ENCODE measurements at places on chromosomes 1 and 21.

GRCh38 chr1:95179205-95179986 is 54.6 kb upstream of the RWDD3 start:
- DNase-seq = no peak

GRCh38 chr1:26351590-26352337 is 2.2 kb downstream of the CRYBG2 start:
- peak; percentile 69 for DNase-seq

DNA sequence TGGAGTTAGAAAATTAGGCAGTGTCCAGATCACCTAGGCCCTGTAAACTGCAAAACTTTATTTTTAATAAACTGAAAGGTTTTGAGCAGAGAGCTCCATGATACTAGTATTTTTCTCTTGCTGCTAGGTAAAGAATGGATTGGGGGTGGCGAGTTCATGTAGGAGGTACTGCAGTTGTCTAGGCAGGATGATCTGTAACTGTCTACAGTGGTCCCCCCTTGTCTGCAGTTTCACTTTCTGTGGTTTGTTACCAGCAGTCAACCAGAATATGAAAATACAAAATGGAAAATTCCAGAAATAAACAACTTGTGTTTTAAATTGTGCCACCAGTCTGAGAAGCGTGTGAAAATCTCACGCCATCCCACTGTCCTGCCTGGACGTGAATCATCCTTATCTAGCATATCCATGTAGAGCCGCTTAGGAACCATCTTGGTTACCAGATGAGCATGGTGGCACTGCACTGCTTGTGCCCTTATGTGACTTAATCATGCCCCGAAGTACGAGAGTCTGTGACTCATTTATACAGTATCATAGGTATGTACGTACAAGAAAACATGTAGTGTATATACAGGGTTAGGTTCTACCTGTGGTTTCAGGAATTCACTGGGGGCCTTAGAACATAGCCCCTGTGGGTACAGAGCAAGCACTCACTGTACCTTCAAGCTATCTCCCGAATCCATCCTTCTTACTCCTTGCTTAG is 94.2 kb downstream of the AHCTF1 start:
- no peak for DNase-seq

DNA sequence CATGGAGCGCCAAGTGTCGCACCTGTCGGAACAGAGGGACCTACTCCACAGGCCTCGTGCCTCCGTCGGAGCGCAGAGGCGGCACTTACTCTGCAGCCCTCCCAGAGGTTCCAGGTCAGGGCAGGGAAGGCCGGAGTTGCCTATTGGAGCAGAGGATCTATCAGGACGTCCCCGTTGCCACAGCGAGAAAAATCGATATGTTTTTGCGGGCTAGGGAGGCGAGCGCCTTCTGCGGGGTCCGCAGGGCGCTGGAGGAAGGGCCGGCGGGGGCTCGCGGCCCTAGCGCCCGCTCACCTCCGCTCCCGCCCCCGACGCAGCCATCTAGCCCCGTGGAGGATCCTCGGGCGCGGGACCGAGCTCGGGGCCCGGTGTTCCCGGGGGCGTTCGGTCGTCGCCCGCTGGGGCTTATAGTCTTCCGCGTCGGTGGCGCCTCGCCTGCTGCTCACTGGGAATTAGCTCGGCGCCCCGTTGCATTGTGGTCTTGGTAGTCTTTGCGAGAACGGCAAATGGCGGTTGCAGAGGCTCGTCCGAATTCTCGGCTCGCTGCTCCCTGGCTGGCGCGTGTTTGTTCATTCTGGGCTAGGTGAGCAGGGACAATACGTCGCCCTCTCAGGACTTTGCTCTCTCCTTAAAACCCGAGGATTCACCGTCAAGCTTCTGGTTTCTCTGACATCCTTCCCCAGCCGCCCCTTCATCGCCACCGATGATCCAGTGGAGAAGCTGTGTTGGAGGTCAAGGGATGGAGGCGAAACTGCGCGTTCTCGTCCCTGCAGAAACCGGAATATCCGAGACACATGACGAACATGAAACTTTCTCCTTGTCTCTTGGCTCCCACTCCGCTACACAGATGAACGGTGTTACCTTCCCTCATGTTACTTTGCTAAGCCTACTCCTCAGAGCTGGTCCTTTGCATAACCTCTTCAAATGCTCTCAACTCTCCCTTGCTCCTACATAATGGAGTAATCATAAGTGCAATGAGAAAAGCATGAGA is at the start of gene JTB:
TSS of gene JTB (minus strand) at position 425 of the 991 bp plus-strand sequence. CDS start at position 3, 422 bp downstream.
- peak; percentile 78 for DNase-seq

DNA sequence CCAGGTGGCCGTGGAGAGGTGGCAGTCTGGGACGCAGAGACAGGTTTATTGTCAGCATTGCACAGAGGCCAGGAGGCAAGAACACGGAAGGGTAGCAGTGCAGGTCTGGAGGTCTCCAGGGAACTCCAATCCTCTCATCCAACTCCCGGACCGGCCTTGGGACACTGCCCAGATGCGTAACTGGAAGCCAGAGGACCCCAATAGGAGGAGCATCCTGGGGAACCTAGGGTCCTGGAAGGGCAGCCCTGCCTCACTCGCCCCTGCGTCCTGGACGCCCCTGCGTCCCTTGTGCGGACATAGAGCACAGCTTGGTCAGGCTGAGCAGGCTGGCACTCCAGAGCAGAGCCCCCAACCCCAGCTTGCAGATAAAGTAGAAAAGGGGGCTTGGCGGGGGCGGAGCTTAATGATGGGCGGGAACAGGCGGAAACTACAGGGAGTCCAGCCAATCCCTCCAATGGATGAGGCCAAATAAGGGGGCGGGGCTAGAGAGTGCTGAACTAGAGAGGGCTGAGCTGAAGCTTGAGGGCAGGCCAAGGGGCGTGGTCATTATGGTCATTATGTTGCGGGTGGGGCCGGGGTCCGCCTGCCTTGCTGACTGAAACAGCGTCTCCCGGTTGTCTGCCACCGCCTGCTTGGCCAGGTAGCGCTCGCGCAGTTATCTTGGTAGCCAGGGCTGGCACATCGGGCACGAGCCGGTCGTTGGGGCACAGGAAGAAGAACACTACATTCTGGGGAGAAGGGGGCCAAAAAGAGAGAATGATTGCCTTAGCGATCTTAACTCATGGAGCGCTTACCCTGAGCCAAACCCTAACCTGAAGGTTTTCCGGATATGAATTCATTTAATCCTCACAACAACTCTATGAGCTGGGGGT is 3.7 kb upstream of the ARHGEF19 start:
- peak; percentile 62 for DNase-seq

GRCh38 chr1:93585059-93585966 is 96.3 kb downstream of the BCAR3 start:
- no peak for DNase-seq

GRCh38 chr1:169111472-169111871 is 5.0 kb downstream of the ATP1B1 start:
- DNase-seq = no peak

- peak; percentile 69 for DNase-seq
These were observed 54.6 kb upstream of the DPT start for GRCh38 chr1:168783458-168784210.

- DNase-seq = no peak
These were observed 133.4 kb downstream of the NFIA start for GRCh38 chr1:61215676-61216289.

GRCh38 chr1:218633238-218633988 is 288.3 kb downstream of the TGFB2 start:
- DNase-seq = no peak

GRCh38 chr1:182586380-182586779 is 2.7 kb downstream of the RNASEL start:
- no peak for DNase-seq

- peak; percentile 34 for DNase-seq
These were observed 77.0 kb downstream of the IARS2 start for GRCh38 chr1:220170836-220171526.

- DNase-seq = no peak
These were observed 1.7 kb upstream of the VWA1 start for GRCh38 chr1:1433804-1434130.

DNA sequence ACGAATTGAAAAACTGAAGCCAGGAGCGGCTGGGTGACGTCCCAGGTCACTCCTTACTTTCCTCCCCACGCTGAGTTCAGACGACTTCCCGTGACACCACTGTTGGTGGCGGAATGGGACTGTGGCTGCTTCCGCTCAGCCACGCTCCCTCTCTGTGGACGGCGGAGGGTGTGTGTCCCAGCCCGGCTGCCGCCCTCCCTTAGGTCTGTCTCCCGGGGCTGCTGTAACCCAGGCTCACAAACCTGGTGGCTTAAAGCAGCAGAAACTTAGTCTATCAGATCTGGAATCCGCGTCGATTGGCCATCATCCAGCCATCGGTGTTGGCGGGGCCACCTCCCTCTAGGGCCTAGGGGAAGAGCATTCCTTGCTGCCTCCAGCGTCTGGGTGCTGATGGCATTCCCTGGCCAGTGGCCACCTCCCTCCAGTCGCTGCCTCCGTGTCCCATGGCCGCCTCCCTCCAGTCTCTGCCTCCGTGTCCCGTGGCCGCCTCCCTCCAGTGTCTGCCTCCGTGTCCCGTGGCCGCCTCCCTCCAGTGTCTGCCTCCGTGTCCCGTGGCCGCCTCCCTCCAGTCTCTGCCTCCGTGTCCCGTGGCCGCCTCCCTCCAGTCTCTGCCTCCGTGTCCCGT is 17.5 kb downstream of the TRPM2 start:
- no peak for DNase-seq

DNA sequence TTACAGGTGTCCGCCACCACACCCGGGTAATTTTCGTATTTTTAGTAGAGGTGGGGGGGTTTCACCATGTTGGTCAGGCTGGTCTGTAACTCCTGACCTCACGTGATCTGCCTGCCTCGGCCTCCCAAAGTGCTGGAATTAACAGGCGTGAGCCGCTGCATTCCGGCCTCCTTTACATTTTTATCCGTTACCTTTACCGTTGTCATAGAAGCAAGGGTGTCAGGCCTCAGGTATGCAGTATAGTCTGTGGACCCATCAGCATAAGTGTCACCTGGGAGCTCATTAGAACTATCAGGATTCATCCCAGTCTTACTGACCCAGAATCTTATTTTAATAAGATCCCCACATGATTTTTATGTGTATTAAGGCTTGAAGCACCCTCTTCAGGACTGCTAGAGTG is 5.4 kb downstream of the CDC42 start:
- no peak for DNase-seq

DNA sequence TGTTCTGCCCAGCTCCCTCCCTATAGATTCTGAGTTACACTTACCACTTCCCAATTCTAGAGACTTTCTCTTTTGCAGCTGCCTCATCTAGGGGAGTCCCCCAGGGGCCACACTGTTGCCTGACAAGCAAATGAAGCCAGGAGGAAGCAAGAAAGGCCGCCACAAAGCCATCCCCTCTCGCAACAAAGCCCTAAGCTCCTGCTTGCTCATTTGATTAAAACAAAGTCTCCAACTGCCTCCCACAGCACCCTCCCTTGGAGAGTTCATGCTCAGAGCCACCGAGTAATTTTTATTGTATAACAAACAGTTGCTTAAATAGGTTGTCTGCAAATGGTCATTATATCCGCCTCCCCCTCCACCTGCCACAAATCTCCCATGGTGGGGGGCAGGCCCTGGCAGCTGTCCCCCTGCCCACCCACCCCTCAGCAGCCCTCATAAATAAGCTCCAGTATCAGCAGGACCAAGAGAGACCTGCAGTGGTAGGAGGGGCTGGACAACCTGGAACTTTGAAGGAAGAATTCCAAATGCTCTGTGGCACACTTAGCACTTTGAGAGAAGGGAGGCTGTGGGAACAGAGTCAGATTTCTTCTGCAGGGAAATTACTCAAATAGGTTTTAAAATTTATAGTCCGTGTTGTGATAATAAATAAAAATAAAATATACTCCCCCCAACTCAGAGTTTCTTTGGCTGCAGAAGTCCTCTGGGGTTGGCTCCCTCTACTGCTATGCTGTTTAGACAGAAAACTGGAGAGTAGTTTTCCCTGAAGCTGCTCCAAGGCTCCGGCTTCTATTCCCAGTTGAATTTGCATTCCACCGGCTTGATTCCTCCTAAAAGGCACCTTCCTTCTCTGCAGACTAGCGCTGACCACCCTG is 237.5 kb downstream of the TTLL7 start:
- DNase-seq = no peak

DNA sequence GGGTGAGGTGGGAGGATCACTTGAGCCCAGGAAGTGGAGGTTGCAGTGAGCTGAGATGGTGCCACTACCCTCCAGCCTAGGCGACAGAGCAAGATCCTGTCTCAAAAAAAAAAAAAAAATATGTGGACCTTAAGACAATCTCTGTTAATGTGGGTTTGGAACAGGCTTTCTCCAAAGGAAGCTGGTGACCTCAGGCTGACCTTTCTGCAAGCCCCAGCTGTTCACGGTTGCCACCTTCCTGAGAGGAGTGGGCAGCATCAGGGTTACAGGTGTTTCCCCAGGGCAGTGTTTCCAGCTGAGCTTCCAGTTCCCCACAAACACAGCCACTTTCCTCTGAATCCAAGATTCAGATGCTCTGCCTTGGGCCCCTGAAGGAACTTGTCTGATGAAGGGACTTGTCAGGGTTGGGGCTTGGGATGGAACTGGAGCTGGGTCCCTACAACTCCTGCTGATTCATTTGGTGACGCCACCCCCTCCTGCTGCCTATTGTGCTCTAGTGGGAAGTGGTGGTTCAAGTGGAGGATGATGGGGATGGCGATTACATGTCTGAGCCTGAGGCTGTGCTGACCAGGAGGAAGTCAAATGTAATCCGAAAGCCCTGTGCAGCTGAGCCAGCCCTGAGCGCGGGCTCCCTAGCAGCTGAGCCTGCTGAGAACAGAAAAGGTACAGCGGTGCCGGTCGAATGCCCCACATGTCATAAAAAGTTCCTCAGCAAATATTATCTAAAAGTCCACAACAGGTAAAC is 1.9 kb downstream of the ZBTB48 start:
- DNase-seq = no peak

DNA sequence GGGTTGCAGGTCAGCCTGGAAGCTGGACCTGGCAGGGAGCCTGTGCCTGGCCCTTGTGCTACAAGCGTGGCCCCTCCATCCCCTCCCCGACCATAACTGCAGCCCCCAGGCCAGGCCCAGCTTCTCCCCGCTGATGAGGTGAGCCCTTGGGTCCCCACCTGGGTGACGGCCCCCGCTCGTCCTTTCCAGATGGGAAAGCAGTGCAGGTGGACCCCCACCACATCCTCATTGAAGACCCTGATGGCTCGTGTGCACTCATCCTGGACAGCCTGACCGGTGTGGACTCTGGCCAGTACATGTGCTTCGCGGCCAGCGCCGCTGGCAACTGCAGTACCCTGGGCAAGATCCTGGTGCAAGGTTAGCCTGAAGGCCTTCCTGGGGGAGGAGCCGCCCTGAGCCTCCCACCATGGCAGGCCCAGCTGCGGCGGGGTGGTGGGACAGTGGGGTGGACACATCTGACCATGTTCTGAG is 56.9 kb downstream of the TRIM11 start:
- no peak for DNase-seq

All from LHCN-M2 (cell line).